ENCODE measurements at places on chromosomes 7 and 10.

- no peak for DNase-seq
These were observed 17.7 kb upstream of the IGFBP3 start for GRCh38 chr7:45938626-45939302.

GRCh38 chr7:70712942-70713341 is 419.0 kb upstream of the GALNT17 start:
- DNase-seq: no peak

DNA sequence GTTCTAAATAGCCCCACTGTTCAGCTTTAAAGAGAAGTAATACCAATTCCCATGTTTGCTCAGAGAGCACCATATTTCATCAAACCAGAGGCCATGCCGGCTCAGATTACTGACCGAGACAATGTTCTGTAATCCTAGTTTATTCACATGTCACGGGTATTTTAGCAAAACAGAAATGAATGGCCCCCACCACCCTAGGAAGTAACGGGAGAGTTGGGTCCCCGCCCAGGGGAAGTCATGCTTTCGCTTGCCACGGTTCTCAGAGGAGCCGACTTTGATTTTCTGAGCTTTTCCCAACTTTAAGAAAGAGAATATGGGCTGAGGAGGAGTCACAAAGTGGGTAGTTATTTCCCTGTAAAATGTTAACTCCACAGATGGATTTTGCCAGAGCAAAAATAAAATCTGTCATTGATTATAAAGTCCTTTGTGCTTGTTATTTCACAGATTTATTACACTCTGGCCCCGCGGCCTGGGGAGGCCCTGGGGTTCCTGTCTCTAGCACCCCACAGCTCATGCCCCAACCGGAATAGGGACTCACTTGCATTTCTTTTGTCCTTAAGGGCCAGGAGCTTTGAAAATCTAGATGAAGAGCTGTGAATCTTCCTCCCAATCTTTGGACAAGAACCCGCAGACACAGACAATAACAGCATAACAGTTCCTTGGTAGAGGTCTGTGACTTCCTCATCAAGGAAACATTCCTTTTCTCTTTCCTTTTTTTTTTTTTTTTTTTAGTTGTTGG is 3.7 kb upstream of the GDF10 start:
- DNase-seq: no peak

DNA sequence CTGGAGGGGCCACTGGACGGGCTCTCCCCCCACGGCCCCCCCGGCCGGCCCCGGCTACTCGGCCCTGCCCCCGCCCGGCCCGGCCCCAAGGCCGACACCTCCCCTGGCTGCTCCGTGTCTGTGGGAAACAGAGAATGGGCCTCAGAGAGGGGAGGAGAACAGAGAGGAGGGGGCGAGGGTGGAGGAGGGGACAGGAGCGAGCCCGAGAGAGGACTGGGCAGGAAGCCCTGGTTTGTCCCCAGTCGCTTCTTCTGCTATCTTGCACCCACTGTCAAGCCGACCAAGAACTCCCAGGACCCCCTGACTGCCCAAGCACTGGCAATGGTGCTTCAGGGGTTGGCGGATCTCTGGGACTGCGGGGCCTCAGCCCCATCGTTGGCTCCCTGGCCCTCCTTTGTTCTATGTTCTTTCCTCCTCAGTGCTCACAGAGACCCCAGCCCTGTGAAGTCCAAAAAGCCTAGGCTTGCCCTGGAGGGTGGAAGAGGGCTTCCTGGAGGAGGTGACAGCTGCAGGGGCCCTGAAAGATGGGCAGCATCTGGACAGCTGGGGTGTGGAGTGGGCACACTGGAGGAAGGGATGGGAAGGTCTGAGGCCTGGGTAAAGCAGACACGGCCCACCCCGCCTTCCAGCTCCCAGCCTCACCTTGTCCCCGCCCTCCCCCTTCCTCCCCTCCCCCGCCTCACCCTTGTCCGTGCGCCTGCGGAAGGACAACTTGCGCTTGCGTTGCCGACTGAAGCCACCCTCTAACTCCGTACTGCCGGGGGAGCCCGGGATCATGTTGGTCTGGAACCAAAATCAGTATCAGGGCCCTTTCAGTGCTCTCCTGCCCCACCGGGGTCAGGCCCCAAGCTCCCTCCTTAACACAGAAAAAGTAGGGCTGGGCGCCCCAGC is 30.1 kb downstream of the KCNH2 start:
- DNase-seq: no peak

GRCh38 chr7:84176716-84177115 is 17.9 kb downstream of the SEMA3A start:
- DNase-seq: no peak

GRCh38 chr10:98374217-98374985 is 40.6 kb downstream of the PYROXD2 start:
- DNase-seq: no peak
